ENCODE measurements at places on chromosomes 2 and 18.

- DNase-seq: peak; percentile 18
These were observed 6.2 kb upstream of the SATB2 start for GRCh38 chr2:199463708-199464605.

- DNase-seq: peak; percentile 59
These were observed 25.4 kb upstream of the CHN1 start for GRCh38 chr2:175030380-175031271.

- DNase-seq: no peak
These were observed 65.1 kb upstream of the GPR45 start for GRCh38 chr2:105176429-105176828.

- no peak for DNase-seq
These were observed 471.3 kb downstream of the ZEB2 start for GRCh38 chr2:144048631-144049060.

- DNase-seq: no peak
These were observed 70.9 kb upstream of the ERBB4 start for GRCh38 chr2:212609479-212609878.

All from SK-N-DZ (cell line).